NCI-H1092 treated with DMSO at 0.1 percent for 48 hours (cell line): ENCODE measurements at places on chromosomes 3 and 15.
A peak's percentile ranks its signal among the peaks of the same experiment; 100 is the strongest.

- DNase-seq, result no peak
Observed at GRCh38 chr3:67416703-67417102, 237.7 kb downstream of the SUCLG2 start.

- DNase-seq, result no peak
Observed at GRCh38 chr3:15205934-15206661, at the start of gene CAPN7. Gene CAPN7 (plus strand): TSS chr3:15206246. CDS start chr3:15206496, 250 bp downstream.

GRCh38 chr3:186514296-186515002, 29.7 kb downstream of the CRYGS start:
- DNase-seq, result no peak

DNA sequence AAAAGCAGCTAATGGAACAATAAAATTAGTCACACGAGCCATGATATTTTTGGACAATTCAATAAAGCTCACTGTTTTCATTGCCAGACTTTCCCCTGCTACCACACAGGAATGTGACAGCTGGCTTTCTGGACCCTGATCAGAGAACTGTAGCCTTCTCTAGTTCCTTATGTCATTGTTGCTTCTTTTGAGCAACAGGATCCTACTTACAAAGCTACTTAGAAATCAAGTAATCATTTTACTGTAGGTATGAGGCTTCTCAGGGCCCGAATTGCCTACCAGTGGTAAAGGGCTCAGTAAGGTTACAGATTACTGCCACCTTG, 94.3 kb upstream of the AADACL2 start:
- DNase-seq, result no peak

GRCh38 chr3:100899440-100900091, 93.7 kb downstream of the ABI3BP start:
- DNase-seq, result no peak

GRCh38 chr15:80920271-80920699, 69.3 kb downstream of the MESD start:
- DNase-seq, result no peak

- DNase-seq, result no peak
Observed at GRCh38 chr15:38111070-38111469, 141.6 kb upstream of the SPRED1 start.

DNA sequence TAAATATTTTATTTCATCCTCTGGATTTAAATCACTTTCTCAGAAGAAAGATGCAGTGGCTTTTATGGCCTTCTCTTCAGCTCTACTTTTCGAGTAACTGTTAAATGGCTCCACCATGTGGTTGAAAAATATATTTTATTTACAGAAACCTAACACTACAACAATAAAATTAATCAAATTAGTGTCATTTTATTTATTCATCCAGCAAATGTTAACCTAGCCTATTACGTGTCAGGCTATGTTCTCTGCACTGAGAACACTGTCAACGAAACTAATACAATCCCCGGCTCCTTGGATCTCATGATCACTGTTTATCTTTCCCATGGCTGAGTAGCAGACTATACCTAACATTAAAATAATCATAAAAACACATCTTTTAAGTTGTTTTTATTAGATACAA, 148.0 kb upstream of the OSTN start:
- peak; percentile 9 for DNase-seq

- DNase-seq, result no peak
Observed at GRCh38 chr3:40731445-40731844, 206.7 kb downstream of the ZNF621 start.

- DNase-seq, result peak; percentile 32
Observed at GRCh38 chr3:194176274-194176991, 40.5 kb downstream of the HES1 start.

GRCh38 chr15:48974882-48975281, 11.2 kb upstream of the SHC4 start:
- DNase-seq, result no peak

DNA sequence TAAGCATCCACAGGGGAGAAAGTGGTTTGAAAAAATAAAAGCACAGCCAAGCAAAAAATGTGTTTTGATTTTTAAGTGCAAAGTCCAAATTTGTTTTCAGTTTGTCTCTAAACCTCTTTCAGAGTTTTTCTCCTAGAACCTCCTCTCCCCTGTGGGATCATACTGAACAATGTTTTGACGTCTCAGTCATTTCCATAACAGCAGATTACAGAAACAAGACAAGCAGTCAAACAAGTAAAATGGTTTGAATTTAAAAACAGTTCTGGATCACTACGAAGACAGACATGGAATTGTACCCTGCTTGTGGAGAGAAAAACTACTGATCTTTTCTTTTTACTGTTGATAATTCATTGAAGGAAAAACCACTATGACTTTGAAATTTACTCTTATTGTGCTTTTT, 245.7 kb upstream of the CNTN4 start:
- DNase-seq, result no peak

DNA sequence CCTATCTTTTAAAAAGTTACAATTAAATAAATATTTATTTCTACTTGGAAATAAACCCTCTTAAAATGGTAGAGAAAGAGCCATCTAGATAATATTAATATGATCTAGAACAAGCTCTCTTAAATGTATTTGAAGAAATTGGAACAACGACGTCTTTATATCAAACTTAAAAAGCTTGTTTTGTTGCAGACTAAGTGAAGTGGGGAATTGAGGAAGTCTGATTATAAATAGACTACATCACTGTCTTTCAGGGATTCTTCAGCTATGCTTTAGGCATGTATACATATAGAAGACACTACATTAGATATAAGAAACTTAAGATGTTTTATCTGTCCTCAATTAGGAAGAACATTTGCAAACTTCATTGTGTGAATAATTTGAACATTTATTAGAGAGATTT, 1.8 kb downstream of the BCHE start:
- no peak for DNase-seq

DNA sequence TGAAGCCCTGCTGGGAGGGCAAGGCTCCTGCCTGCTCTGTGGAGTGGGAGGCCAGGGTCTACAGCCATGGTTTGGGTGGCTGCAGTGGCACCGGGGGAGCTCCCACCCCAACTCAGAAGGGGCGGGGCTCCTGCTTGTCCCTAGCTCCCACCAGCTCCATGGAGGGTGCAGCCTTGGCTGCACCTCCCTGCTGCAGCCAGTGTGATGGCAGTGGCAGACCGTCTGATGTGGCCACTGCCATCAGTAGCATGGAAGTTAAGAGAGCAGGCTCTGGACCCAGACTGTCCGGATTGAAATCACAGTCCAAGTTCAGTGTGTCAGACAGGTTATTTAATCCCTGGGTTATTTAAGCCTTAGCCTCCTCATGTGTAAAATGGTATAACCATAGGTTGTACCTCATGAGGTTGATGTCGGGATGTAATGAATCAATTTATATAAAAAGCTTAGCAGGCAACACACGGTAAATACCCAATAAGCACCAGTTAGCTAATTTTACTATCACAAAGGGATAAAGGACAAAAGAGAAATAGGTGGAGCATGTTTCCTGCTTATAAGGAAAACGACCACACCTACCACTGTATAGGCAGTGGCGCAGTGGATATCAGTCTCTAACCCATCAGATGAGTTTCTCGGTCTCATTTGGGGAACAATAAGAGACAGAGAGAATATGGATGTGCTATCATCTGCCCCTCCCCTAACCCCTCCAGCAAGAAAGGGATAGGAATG, 13.1 kb upstream of the NR1I2 start:
- DNase-seq, result no peak
